Activated CD8-positive, alpha-beta T cell treated with anti-CD3 and anti-CD28 coated beads for 36 hours (primary cell): ENCODE measurements at places on chromosomes 2 and 18. TPM values are rescaled to one million over a fixed set of nuclear protein-coding genes. Genes with fewer than 3 reads are reported as not detected.

GRCh38 chr2:219961947-219962498 is 334.6 kb downstream of the SLC4A3 start:
- no peak for DNase-seq

- no peak for DNase-seq
Measured at GRCh38 chr18:73717570-73717969, 430.1 kb downstream of the FBXO15 start.

DNA sequence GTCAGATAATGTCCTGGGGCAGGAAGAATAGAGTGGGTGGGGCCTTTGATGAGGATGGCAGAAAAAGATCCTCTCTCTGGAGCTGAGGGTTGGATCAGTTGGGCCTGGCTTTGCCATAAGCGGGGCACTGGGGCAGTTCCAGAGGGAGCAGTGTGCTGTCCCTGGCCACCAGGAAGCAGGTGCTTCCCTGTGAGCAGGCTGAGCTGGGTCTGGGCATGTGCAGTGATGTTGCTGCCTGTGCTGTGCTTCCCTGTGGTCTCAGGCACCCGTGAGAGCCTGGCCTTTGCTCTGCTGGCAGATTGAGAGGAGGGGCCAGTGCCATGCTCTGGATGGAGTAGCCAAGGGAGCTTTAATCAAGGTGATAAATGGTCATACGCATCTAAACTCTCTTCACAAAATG is 14.6 kb upstream of the NPPC start:
- no peak for DNase-seq

HOXD12 gene
- not detected for total RNA-seq

DNA sequence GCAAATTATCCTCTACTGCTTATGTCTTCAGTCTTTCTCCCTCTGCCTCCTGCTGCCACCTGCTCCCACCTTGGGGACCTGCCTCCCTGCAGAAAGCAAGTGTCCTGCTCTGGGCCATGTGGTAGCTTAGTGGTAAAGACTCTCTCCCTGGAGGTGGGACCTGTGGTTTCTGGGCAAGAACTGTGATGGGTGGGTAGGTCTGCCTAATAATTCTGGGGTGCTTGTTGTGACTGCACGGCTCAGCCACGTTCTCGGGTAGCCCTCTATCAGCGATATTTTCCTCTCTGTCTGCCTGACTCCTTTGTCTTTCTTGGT is 16.4 kb upstream of the CD28 start:
- no peak for DNase-seq

GRCh38 chr2:67721516-67721915 is 324.4 kb downstream of the ETAA1 start:
- DNase-seq: no peak

WIPF1 gene
- total RNA-seq: 361 TPM

GRCh38 chr2:239029958-239030357 is 182.1 kb downstream of the TWIST2 start:
- no peak for DNase-seq

GRCh38 chr2:124626993-124627392 is 601.9 kb downstream of the CNTNAP5 start:
- DNase-seq: no peak

DNA sequence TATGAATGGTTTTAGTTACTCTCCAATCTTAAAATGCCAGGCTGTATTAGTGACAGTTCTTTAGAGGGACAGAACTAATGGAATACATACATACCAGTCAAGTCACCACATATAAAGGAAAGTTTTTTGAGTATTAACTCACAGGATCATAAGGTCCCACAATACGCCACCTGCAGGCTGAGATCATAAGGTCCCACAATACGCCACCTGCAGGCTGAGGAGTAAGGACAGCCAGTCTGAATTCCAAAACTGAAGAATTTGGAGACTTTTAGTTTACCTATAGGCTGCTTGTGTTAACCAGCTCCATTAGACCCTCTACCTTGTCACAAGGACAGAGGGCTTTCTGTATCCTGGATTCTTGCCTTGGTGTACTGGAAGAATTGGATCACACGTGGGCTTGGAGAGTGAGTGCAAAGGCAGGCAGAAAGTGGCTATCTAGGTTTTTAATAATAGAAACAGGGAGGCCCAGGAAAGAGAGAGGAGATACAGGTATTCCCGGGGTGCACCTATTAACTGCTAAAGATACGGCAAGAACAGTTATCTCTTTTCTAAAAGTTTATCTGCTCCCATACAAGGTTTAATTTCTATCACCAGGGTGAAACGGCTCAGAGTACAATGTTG is 234.9 kb upstream of the CYRIA start:
- peak; percentile 38 for DNase-seq

- no peak for DNase-seq
Measured at GRCh38 chr2:23445450-23445868, 60.5 kb downstream of the KLHL29 start.

- DNase-seq: no peak
Measured at GRCh38 chr2:60644951-60645350, 91.5 kb upstream of the BCL11A start.

DNA sequence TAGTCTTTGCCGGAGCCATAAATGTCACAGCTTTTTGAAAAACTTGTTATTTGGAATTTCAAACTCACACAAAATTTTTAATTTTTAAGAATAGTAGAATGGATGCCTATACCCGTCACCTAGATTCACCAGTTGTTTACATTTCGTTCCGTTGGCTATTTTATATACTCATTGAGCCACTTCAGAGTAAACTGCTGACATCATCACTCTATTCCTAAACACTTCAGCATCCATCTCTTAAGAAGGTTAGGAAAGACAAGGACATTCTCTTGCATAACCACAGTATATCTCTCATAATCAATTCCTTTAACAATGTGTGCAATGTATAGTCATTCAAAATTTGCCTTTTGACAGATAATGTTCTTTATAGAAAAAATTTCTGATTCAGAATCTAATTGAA is 1065.8 kb downstream of the LRP1B start:
- no peak for DNase-seq

REG1B gene
- total RNA-seq: not detected

GRCh38 chr2:47518497-47519146 is 115.7 kb downstream of the MSH2 start:
- DNase-seq: no peak

- peak; percentile 4 for DNase-seq
Measured at GRCh38 chr18:8706791-8707555, 1.6 kb downstream of the MTCL1 start.

- no peak for DNase-seq
Measured at GRCh38 chr2:159150280-159150746, 136.2 kb downstream of the WDSUB1 start.

CAVIN2 gene
- not detected for total RNA-seq

- DNase-seq: no peak
Measured at GRCh38 chr2:197500503-197501131, 438 bp downstream of the HSPE1 start.

GRCh38 chr2:237883951-237884446 is 24.6 kb downstream of the RAMP1 start:
- no peak for DNase-seq

DNA sequence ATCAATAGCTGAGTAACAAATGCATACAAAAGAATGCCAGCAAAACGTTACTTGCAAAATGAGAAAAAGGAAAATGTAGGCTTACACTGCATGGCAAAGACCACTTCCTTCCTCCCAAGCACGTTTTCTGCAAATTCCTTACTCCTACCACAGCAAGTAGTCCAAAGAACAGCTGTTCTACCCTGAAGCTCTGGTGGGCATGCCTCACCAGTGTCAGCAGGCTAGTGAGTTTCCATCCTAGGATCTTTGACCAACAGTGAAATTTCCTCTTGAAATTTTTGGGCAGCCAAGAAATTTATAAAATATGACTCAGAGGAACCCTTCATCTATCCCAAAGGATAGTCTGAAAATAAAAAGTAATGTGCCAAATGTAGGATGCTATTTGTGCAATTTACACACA is 123.9 kb downstream of the ZNF532 start:
- DNase-seq: no peak

GRCh38 chr18:4888251-4889040 is 308.6 kb downstream of the AKAIN1 start:
- DNase-seq: no peak

DNA sequence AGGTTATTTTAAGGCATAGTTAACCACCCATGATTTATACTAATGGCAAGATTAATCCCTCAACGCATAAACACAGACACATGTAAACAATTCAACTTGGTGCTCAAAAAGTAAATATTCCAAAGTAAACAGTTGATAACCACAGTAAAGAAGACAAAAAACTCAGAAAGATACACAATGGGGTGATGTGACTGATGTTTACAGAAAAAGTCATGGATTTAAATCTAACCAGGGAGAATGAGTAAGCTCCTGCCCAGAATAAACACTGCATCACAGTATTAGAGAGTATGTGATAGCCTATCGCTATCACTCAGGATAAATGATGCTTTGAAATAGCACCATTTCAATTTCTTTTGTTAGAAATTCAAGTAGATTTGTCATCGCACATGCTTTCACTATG is 49.3 kb downstream of the HIBCH start:
- no peak for DNase-seq

SMAD4 gene
- 71.2 TPM for total RNA-seq

DNA sequence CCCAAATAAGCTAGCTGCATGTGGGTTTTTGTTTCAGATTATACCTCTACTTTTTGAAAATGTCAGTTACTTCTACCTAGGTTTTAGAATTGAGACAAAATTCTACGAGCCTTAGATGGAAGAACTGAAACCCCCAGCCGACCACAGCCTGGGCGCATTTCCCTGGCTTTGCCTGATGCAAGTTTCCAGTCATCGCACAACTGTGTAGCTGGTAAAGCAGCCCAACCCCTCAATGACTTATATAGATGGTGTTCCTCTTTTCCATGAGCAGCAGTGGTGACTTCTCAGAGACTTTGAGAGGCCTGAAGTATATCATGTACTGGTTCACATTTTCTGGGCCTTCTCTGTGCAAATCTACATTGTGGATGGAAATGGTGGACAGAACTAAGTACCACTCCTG is 515.4 kb upstream of the RAB6C start:
- DNase-seq: no peak

- DNase-seq: peak; percentile 30
Measured at GRCh38 chr2:226030788-226031646, 631.5 kb downstream of the NYAP2 start.

DNA sequence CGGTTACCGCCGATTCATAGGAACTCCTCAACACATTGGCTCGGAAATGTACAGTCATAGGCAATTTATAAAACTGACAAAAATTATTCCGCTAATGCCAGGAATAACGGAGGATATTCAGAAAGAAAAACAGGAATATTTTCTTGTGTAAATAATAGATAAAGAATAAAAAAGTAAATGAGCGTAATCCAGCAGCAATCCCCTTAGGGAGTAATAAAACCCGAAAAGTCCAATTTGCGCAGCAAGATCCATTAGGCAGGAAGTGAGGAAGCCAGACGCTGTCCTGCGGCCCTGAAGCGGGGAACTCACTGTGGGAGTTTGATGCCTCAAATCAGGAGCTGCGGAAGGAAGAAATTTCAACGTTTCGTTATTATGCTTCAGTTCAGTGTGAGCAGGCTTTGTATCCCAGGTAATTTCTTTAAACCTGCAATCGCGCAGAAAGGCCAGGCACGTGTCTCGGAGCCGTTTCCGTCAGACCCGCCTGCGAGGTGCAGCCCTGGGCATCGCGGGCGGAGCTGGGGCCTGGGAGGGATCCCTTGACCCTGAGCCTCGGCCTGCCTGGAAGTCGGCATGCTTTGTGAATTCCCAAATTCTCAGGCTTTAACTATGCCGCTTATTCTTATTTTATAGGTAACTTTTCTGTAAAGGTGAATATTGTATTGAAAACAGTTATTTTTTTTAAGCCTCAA is 180.9 kb upstream of the ALKAL2 start:
- DNase-seq: no peak

GRCh38 chr2:24047703-24048033 is 477 bp upstream of the WDCP start:
- DNase-seq: no peak

- no peak for DNase-seq
Measured at GRCh38 chr18:28027755-28028154, 149.2 kb downstream of the CDH2 start.

GRCh38 chr2:225462945-225463344 is 63.4 kb downstream of the NYAP2 start:
- DNase-seq: no peak

DNA sequence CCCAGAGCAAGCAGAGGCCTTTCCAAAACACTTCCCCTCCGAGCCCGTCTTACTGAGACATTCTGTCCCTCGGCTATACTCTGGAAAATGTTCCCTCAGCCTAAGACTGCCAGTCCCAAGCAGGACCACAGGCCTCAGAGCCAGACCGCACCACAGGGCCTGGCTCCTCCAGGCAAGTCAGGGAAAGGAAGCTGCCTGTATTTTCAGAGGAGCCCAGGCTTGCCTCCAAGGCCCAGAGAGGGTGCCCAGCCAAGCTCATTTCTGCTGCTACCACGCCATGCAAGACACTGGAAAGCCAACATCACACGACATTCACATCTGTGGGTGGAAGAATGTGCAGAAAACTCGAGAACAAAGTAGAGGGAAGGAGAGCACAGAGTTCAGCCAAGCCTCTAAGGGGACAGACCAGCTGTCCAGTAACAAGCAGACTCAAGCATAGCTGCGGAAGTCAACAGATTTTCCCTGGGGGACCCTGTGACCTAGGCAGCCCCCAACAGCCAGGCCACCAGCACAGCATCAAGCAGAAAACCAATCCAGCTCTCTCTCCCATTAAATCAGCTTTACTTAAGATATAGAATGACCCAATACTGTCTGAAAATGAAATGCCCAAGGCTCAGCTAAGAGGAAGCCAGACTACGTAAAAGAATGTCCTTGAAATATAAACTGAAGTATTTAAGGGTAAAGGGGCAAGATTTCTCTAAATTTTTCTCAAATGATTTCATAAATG is 123.9 kb downstream of the ZFP36L2 start:
- DNase-seq: no peak

FAM228A gene
- not detected for total RNA-seq

GRCh38 chr2:239942090-239942489 is 83.1 kb downstream of the NDUFA10 start:
- DNase-seq: no peak

DNA sequence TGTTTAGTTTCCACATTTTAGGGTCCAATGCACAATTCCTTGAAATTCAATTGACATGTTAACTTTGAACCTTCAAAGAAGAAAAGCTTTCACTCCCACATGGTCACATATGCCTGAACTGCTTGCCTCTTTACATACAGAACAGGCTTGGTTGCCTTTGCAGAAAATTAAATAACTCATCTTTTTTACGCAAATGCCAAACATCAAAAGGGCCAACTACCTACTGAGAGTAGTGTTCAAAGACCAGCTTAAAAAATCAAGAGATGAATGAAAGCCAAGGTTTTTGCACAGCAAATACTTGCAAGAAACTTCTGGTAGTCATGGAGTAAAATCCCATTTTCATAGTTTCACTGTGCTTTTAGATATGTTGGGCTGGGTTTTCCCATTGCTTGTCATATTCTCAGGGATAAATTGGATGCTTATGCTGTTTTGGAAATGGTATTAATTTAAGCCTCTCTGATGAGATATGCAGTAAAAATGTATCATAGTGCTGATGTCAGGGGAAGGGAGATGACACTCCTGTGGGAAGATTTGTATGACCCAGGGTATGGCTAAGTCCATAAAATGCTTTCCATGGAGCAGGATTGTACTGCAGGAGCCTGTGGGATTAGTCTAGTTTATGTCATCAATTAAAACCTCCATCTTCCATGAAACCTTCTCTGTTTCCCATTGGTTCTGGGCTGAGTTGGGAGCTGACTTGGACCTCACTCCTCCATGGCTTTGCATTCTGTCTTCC is 60.6 kb upstream of the DARS1 start:
- no peak for DNase-seq

CDH19 gene
- total RNA-seq: not detected

GRCh38 chr2:180573951-180574350 is 406.5 kb upstream of the UBE2E3 start:
- DNase-seq: no peak

GAREM1 gene
- total RNA-seq: not detected
